Tibial nerve (tissue), 4 donors: ENCODE measurements at places on chromosomes 16 and 17. TPM values are rescaled to one million over a fixed set of nuclear protein-coding genes. Genes with fewer than 3 reads are reported as not detected.

Gene KRT15
- total RNA-seq, result 0.78 TPM

Gene GGT6
- total RNA-seq, result not detected

Gene KRT23
- total RNA-seq, result not detected

Gene ZNF423
- total RNA-seq, result 20.5 TPM

Gene GRIN2A
- total RNA-seq, result not detected

Gene RNF112
- total RNA-seq, result 2.5 TPM

Gene SP6
- total RNA-seq, result 0.30 TPM

Gene NHLRC4
- 5.2 TPM for total RNA-seq

Gene KRTAP2-3
- total RNA-seq, result not detected

Gene CD300E
- total RNA-seq, result 1.8 TPM

Gene SPATA22
- total RNA-seq, result 2.7 TPM

Gene COG4
- 50.6 TPM for total RNA-seq

Gene RAMP2
- total RNA-seq, result 32.6 TPM

- H3K27me3 ChIP-seq, result no peaks in the 10 kb centered on the region
- H3K4me1 ChIP-seq, result no peaks in the 10 kb centered on the region
- H3K4me3 ChIP-seq, result no peak overlapping the region
- no peak overlapping the region for H3K27ac ChIP-seq
These were observed 494.6 kb downstream of the CDH11 start for GRCh38 chr16:64627288-64627687.

DNA sequence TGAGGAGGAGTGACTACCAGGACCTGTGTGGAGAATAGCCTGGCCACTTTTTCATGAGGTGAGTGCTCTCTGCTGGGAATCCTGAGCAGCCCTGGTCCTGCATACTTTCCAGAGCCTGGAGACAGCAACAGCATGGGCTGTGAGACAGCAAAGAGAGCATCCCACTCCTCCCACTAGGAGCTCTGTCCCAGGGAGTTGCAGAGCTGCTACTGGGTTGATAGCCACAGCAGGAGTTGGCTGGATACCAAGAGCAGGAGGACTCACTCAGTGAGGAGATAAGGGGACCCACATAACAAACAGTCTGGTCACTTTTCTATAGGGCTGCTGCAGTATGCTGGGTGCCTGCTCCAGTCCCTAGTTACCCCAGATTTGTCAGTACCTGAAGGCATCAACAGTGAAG is 439.3 kb upstream of the CDH8 start:
- no peak for DNase-seq
- H3K27me3 ChIP-seq, result no peaks in the 10 kb centered on the region
- H3K36me3 ChIP-seq, result no peaks in the 10 kb centered on the region
- H3K27ac ChIP-seq, result no peak overlapping the region

DNA sequence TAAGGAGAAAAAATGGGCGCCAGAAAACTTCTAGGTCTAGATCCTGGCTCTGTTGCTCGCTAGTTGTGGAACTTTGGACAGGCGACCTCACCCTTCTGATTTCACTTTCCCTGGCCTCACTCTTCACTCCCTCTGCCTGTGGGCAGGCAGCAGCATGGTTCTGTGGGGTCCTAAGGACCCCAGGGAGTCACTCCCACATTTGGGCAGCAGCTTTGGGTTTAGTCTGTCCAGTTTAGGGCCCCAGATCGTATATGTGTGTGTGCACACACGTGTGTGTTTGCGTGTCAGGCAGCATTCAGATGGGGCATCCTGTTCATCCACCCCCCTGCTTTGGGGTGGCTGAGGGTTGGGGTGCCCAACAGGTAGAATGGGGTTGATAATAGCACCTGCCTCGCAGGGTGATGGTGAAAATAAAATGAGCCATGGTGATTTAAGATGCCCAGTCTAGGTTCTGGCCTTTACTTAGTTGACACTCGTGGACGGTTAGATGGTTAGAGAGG is 102.2 kb downstream of the RAB11FIP4 start:
- no peaks in the 10 kb centered on the region for H3K36me3 ChIP-seq
- no peaks in the 10 kb centered on the region for H3K27me3 ChIP-seq
- H3K27ac ChIP-seq, result no peak overlapping the region
- DNase-seq, result no peak
- H3K4me3 ChIP-seq, result no peak overlapping the region
- peaks cover 16% of the 10 kb centered on the region for H3K4me1 ChIP-seq

- no peaks in the 10 kb centered on the region for H3K4me1 ChIP-seq
- H3K36me3 ChIP-seq, result no peaks in the 10 kb centered on the region
- H3K4me3 ChIP-seq, result no peak overlapping the region
- no peak for DNase-seq
These were observed 28.5 kb upstream of the SHCBP1 start for GRCh38 chr16:46649588-46650253.

GRCh38 chr17:1933875-1934715 is 91.0 kb downstream of the RTN4RL1 start:
- H3K4me3 ChIP-seq, result no peak overlapping the region
- no peaks in the 10 kb centered on the region for H3K4me1 ChIP-seq
- H3K27ac ChIP-seq, result no peak overlapping the region
- H3K27me3 ChIP-seq, result no peaks in the 10 kb centered on the region
- no peak for DNase-seq

DNA sequence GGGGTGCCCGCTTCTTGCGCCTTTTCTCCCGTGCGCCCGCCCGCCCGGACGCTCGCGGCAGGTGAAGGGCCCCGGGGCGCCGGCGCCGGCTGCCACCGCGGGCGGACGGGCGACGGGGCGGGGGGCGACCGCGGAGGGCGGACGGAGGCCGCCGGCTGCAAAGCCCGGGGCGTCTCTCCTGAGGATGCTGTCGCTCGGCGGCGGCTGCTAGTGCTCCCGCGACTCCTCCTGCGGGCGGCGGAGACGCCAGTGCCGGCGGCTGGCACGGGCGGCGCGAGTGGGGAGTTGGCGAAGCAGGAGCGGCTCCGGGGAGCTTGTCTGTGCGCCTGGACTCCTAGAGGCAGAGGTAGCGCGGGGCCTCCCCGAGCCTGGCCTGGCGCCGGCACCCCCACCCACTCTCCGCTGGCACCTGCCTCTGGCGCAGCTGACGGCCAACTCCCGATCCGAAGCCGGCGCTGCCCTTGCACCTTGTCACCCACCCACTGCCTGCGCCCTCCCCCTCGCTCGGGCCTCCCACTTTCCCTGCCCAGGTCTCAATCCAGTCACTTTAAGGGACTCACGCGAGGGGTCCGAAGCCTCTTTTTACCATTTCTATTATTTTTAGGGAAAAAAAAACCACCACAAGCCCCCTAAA is at the start of gene FAM20A:
Gene FAM20A (minus strand): TSS at position 437 of the 634 bp plus-strand sequence. CDS start 701 bp downstream, outside the sequence.
- no peak for DNase-seq
- H3K27me3 ChIP-seq, result peaks cover 11% of the 10 kb centered on the region
- peak within 1 kb of the TSS; percentile 56 for H3K27ac ChIP-seq
- H3K4me1 ChIP-seq, result peaks cover 10% of the 10 kb centered on the region
- H3K4me3 ChIP-seq, result peak within 1 kb of the TSS; percentile 82
- no peaks in the 10 kb centered on the region for H3K36me3 ChIP-seq

DNA sequence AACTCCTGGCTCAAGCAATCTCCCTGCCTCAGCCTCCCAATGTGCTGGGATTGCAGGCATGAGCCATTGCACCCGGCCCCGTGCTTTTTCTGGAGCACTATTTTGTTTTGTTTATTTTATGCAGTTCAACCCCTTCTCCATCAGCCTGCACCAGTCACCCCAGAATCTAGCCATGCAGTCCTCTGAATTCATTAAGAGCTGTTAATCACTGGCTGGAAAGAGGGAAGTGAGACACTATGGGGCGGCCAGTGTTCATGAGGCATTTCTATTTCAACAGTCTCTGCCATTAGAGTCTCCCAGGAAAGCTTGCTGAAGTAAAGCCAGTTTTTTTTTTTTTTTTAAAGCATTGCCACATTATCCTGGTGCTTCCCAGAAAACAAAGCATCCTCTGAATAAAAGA is 1.7 kb downstream of the VWA3A start:
- no peak overlapping the region for H3K4me3 ChIP-seq
- peaks cover 7% of the 10 kb centered on the region for H3K4me1 ChIP-seq
- no peaks in the 10 kb centered on the region for H3K27me3 ChIP-seq
- H3K27ac ChIP-seq, result no peak overlapping the region
- H3K36me3 ChIP-seq, result no peaks in the 10 kb centered on the region

DNA sequence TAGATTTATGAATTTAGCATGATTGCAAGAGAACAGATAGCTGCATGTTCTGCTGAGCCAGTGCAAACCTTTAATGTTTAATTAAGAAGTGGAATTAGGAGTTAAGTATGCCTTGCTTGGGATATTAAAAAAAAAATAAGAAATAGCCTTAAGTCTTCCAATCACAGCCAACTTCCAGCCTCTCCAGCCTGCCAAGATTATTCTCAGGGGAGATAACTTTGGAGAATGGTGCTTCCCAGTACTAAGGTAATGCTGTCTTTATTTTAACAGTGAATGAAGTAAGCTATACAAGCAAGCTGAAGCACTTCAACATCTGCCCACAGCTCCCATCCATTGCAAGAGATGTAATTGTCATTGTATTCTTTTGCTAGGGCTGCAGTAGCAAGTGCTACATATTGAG is 389.5 kb upstream of the ASIC2 start:
- H3K27ac ChIP-seq, result no peak overlapping the region
- no peaks in the 10 kb centered on the region for H3K4me1 ChIP-seq
- DNase-seq, result no peak

- no peaks in the 10 kb centered on the region for H3K36me3 ChIP-seq
- peaks cover 98% of the 10 kb centered on the region for H3K4me1 ChIP-seq
- no peak overlapping the region for H3K27ac ChIP-seq
- no peak for DNase-seq
These were observed 41.5 kb downstream of the TOM1L2 start for GRCh38 chr17:17930674-17931073.

GRCh38 chr17:10605221-10605783 is 51.8 kb downstream of the MYH3 start:
- H3K27me3 ChIP-seq, result no peaks in the 10 kb centered on the region
- no peaks in the 10 kb centered on the region for H3K4me1 ChIP-seq

DNA sequence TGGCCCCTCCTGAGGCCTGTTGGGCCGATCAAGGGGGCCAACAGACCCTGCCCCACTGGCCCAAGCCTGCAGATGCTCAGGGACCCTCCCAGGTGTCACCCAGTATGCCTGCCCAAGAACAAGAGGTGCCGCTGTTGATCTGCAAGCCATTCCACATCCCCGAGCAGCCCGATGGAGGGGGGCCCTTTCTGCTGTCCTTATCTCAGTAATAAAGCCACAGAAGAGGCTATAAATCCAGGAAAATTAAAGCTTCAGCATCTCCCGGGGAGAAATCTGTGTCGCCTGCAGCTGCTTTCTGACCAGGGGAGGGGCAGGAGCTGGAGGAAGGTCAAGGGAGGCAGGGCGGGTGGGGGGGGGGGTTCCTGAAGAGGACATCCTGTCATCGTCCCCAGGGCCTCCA is 11.7 kb upstream of the CACNA1H start:
- DNase-seq, result no peak
- H3K4me1 ChIP-seq, result no peaks in the 10 kb centered on the region
- no peak overlapping the region for H3K27ac ChIP-seq
- H3K27me3 ChIP-seq, result peaks cover 55% of the 10 kb centered on the region
- no peak overlapping the region for H3K4me3 ChIP-seq

DNA sequence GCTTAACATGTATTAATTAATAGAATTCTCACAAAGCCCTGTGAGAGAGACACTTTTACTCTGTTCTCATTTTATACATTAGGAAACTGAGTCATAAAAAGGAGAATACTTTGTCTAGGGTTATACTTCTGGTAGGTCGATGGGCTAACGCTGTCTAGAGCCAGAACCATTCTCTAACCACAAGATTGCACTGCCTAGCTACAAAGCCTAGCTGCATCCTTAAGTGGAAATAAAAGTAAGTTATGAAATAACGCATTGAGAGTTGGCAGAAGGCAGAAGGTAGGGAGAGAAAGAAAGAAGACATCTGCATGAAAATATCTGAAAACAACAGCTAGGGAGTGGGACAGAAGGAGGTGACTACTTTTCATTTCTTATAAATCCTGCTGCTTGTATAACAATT is 33.2 kb downstream of the IRX6 start:
- no peaks in the 10 kb centered on the region for H3K27me3 ChIP-seq
- no peaks in the 10 kb centered on the region for H3K4me1 ChIP-seq

DNA sequence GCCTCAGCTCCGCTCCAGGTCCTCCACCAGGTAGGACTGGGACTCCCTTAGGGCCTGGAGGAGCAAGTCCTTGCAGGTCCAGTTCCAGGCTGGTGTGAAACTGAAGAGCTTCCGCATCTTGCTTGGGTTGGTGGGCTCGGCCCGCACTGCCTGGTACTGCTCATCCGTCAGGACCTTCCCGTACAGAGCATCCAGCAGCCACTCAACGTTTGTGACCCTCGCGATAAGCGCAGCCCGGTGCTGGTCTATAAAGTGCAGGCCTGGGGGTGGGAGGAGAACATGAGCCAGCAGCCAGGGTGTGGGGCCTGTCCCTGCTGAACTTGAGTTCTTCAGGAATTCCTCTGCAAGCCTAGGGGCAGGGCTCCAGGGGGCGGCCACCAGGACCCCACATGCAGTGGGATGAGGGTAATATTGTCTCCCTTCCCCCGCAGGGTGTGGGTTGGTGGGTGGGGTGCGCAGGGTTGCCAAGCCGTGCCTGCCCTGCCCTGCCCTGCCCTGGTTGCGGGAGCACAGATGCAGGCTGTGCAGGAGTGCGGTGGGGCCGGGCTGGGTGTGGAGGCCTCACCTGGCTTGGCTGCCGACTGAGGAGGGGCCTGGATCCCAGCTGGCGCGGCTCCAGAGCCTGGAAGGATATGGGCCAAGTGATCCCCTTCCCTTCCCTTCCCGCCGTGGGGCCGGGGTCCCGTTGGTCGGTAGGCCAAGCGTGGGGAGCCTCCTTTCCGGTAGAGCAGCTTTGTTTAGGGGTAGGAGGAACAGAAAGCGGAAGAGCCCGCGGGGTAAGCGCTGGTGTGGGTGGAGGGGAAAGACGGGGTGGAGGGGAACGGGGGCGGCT is 762 bp downstream of the PYCARD start:
- no peak for DNase-seq
- H3K4me1 ChIP-seq, result peaks cover 11% of the 10 kb centered on the region
- peak overlapping the region; percentile 63 for H3K27ac ChIP-seq
- H3K27me3 ChIP-seq, result no peaks in the 10 kb centered on the region
- H3K4me3 ChIP-seq, result peak overlapping the region; percentile 69
- H3K36me3 ChIP-seq, result peaks cover 33% of the 10 kb centered on the region

DNA sequence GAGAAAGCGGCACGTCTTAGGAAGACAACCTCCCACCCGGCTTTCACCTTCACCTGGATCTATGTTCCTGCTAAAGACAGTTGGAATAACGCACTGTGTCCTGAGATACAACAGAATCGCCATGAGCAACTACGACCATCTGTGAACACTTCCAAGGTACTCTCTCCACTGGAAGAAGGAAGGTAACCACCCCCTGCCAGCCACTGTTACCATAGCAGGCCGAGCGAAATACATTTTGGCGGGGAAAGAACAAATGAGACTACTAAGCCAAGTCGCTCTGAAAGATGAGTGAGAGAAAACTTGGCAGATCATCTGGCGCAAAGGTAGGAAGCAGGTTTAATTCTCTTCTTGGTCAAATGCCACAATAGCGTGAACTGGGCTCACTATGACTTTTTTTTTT is 9.8 kb downstream of the CRK start:
- no peak overlapping the region for H3K4me3 ChIP-seq
- no peaks in the 10 kb centered on the region for H3K27me3 ChIP-seq
- DNase-seq, result no peak
- no peaks in the 10 kb centered on the region for H3K4me1 ChIP-seq
- H3K36me3 ChIP-seq, result peaks cover 9% of the 10 kb centered on the region

DNA sequence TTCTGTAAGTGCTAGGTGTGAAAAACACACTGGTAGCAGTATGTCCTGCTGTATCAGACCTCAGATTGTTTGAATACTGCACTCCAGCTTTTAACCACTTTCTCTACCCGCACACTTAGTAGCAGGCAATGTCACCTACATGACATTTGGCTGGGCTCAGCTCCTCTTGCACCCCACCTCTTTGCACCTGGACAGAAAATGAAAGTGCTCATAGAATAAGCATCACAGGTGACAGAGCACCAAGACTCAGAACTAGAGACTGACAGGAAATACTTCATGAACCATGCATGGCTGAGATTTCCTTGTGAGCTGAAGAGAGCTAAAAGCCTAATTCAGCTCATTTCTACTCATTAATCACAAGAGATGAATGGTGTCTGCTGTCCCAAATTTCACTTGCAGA is 1014.2 kb upstream of the CDH8 start:
- H3K4me3 ChIP-seq, result no peak overlapping the region
- H3K36me3 ChIP-seq, result no peaks in the 10 kb centered on the region
- DNase-seq, result no peak
- no peaks in the 10 kb centered on the region for H3K4me1 ChIP-seq
- no peak overlapping the region for H3K27ac ChIP-seq
